Aorta (tissue), 5 donors: ENCODE measurements at places on chromosomes 5 and 9.

DNA sequence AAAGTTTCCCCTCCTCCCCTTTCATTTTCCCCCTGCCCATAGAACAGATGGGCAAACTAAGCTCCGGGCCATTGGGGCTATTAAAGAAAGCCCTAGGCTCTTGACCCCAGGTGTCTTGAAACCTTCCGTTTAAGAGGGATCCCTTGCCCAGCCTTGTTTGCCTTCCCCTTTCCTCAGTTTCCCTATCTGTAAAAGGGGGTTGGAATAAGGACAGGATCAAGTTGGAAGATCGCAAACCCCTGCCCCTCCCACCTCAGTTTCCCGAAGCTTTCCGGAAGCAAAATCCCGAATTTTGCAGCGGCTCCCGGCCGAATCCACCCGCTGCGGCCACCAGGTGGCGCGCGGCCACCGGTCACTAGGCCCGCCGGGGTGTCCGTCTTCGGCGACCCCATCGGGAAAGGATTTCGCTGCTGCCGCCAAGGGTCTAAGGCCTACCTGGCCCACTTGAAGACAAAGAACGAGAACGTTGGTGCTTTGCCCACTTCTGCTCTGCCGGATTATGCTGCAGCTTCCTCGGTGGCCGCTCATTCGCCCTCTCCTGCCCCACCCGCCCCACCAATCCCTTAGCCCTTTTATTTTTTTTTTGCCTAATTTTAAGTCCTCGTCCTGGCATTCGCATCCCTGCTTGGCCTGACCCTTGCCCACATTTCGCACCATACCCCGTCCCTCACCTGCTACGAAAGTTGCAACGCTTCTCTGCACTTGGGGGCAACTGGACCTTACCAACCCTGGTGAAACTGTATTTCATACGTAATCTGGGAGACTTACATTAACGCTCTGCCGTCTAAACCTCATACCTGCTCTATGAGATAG is 962 bp upstream of the NR6A1 start:
- H3K4me1 ChIP-seq, result no peaks in the 10 kb centered on the region
- H3K4me3 ChIP-seq, result peak overlapping the region; percentile 73
- H3K36me3 ChIP-seq, result no peaks in the 10 kb centered on the region

GRCh38 chr9:97904725-97905124 is 17.6 kb downstream of the TRMO start:
- H3K27me3 ChIP-seq, result no peaks in the 10 kb centered on the region
- H3K4me1 ChIP-seq, result no peaks in the 10 kb centered on the region
- no peak for DNase-seq
- no peak overlapping the region for H3K4me3 ChIP-seq
- H3K27ac ChIP-seq, result no peak overlapping the region

DNA sequence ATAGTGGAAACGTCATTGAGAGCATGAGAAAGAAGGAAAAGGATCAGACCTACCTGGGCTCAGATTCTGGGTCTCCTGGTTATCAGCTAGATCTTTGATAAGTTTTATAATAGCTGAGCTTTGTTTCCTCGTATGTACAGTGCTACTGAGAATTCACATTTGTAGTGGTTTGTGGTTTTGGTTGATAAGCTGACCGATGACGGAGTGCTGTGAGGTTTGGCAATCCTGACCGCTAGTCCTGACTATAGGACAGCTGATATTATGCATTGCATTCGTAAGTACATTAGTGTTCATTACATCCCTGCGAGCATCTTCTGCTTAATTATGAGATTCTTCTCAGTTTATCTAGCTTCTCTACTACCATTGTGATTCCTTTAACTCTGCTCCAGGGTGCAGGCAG is 190.7 kb upstream of the SLC27A6 start:
- no peak for DNase-seq
- H3K4me3 ChIP-seq, result no peak overlapping the region
- H3K4me1 ChIP-seq, result peaks cover 7% of the 10 kb centered on the region
- H3K27me3 ChIP-seq, result no peaks in the 10 kb centered on the region
- H3K36me3 ChIP-seq, result no peaks in the 10 kb centered on the region
- no peak overlapping the region for H3K27ac ChIP-seq

DNA sequence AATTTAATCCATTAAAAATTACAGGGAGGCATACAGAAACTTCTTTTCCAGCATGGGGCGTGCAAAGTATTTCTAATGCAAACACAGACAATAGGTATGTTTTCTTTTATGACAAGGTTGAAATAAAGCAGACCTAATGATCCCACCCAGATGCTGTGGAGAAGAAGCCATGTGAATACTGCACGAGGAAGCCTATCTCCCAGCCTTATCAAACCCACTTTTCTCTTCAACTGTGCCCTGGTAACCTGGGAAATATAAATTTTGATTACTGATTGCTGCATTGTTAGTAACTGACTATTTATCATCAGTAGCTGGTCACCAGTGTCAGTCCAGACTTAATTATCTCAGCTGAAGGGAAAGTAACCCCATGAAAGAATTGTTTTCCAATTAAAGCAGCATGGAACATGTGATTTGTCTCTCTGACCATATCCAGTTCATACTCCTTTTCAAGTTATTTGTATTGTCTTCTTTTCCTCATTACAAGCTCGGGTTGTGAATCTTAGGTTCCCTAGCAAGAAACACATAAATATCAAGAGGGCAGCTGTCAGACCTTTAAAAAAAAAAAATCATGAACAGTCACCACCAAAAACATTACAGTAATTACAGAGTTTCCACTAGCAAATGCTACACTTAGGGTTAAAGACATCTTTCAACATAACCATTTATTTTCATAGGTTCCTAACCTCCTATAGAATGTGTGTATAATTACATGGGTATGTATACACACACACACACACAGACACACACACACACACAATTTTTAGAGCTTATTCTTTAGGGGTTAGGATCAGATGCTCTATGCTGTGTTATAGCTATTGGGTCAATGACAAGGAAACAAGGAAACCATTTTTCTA is 50.3 kb downstream of the SEMA6A start:
- H3K4me1 ChIP-seq, result peaks cover 3% of the 10 kb centered on the region
- DNase-seq, result no peak
- no peak overlapping the region for H3K27ac ChIP-seq
- no peak overlapping the region for H3K4me3 ChIP-seq
- H3K27me3 ChIP-seq, result no peaks in the 10 kb centered on the region

DNA sequence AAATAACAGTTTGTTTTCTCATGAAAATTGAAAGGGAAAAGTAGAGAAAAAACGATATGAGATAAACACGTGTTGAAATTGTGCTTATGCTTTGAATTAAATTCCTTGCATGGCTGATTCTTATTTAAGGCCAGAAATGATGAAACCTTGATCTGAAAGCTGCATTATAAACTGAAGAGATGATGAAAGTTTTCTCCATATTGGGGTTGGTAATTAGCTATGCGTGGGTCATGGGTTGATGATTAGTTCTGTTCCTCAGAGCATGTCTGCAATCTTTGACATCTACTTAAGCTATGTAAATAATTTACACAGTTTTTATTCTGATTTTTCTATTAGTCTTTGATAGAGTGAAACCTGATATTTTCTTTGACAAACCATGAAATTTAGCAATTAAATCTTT is 264.1 kb downstream of the CD180 start:
- no peaks in the 10 kb centered on the region for H3K4me1 ChIP-seq
- H3K27me3 ChIP-seq, result no peaks in the 10 kb centered on the region
- DNase-seq, result no peak
- H3K27ac ChIP-seq, result no peak overlapping the region

- no peaks in the 10 kb centered on the region for H3K27me3 ChIP-seq
- no peaks in the 10 kb centered on the region for H3K4me1 ChIP-seq
- H3K36me3 ChIP-seq, result no peaks in the 10 kb centered on the region
- DNase-seq, result no peak
Measured at GRCh38 chr5:139312075-139312474, 18.5 kb downstream of the MATR3 start.

GRCh38 chr5:6899221-6899620 is 186.0 kb downstream of the TENT4A start:
- H3K36me3 ChIP-seq, result no peaks in the 10 kb centered on the region
- no peak overlapping the region for H3K27ac ChIP-seq
- no peaks in the 10 kb centered on the region for H3K27me3 ChIP-seq
- DNase-seq, result no peak
- no peaks in the 10 kb centered on the region for H3K4me1 ChIP-seq
- no peak overlapping the region for H3K4me3 ChIP-seq

DNA sequence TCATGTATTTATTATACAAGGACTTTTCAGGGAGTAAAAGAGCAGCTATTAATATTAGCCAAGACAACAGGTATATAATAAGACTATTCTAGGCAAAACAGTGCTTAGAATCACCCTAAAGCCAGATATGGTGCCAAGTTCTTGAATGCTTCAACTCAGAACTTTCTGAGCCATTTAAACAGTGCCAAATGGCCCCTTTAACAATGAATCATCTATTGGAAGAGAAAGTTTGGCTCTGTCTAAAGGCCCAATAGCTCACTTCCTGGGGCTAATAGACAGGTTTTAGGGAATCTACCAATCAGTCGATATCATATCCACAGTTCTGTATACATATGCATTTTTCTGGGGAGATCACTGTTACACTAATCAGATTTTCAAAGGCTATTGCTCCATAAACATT is 42.9 kb downstream of the ZNF474 start:
- no peak overlapping the region for H3K27ac ChIP-seq
- no peaks in the 10 kb centered on the region for H3K27me3 ChIP-seq
- H3K4me3 ChIP-seq, result no peak overlapping the region
- DNase-seq, result no peak
- H3K4me1 ChIP-seq, result no peaks in the 10 kb centered on the region
